ENCODE measurements at places on chromosomes 5 and 9.

DNA sequence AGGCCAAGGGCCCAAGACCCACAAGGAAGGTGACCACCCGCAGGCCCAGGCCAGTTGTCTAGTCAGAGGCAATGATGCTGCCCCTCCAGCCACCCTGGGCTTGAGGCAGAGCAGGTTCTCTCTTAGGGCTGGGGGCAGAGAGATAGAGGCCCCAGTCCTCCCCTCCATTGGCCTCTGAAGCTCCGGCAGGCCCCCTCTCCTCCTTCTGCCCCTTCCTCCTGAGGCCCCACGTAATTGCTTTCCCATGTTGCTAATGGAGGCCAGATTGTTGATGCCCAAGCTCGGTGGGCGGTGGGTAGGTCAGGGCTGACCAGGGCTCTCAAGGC is 26.6 kb upstream of the ENHO start:
- DNase-seq = no peak

DNA sequence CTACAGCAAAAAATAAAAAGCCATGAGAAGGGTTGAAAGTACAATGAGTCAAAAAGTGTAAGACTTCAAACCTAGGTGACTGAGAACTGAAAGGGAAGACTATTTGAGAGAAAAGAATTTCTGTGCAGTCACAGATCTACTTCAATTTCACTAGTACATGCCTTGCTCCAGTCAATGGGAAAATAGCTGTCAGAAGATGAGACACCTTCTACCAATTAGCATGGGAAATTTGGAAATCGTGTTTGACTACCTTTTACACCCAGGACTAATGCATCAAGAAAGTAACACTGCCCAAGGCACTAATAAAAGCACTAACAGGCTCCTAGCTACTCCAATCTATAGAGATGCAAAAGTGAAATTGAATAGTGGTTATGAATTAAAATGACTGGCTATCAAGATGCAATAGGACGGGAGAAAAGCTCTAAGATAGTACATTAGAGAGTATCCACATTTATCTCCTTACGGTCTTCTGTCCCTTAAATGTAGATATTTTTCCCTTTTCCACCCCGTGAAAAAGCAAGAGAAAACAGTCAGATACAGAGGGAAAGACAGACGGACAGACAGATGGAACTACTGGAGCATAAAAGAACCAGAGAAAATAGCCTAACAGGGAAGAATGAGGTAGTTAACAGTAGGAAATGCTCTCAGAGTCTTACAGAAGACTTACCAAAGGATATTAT is 15.2 kb downstream of the ERP44 start:
- DNase-seq = no peak

- DNase-seq = no peak
Observed at GRCh38 chr5:23583081-23583480, 75.7 kb downstream of the PRDM9 start.

DNA sequence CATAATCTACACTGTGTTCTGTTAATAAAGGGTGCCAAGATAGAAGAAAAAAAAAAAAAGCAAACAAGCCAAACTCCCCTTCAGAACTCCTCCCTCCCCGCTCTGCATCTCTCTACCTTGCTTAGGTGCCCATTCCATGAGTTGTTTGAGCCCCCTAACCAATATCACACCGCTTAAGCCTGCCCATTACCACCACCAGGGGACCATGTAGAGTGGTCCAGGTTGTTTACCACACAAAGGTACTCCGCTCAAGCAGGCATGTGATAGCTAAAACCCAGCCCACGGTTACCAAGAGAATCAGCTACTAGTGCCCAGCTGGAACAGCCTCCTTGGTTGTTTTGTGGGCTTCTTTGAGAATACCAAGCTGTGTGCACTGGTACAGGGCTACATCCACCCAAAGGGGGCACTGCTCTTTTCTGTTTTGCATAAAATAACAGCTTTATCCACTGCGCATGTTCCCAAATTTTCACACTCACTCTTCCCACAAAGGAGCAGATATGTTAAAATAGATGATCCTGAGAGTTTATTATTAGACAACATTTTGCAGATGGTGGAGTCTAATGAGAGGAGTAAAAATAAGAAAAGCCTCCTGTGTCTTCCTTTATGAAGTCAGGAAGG is 304.1 kb downstream of the DEPDC1B start:
- DNase-seq = no peak

GRCh38 chr5:178475422-178475821 is 114.8 kb downstream of the COL23A1 start:
- DNase-seq = no peak

DNA sequence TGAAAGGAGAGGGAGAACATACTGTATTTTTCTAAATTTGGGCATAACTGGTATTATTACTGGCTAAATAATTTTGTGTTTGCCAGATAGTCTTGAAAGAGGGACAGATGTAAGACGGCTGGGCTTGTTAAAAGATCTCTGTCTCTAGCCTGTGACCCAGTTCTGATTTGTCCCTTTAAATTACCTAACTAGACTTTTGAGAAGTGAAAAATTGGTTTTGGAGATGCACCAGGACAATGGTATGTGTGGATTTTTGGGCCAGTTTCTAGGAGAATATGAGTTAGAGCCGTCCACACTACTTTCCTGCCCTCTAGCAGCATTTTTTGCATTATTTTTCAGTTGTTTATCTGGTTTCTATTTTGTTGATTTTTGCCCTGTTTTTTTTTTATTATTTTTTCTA is 33.5 kb downstream of the LNPEP start:
- no peak for DNase-seq

GRCh38 chr9:94061864-94062263 is 22.4 kb upstream of the PTPDC1 start:
- DNase-seq = no peak

- no peak for DNase-seq
Observed at GRCh38 chr5:24245821-24246220, 399.0 kb downstream of the CDH10 start.

DNA sequence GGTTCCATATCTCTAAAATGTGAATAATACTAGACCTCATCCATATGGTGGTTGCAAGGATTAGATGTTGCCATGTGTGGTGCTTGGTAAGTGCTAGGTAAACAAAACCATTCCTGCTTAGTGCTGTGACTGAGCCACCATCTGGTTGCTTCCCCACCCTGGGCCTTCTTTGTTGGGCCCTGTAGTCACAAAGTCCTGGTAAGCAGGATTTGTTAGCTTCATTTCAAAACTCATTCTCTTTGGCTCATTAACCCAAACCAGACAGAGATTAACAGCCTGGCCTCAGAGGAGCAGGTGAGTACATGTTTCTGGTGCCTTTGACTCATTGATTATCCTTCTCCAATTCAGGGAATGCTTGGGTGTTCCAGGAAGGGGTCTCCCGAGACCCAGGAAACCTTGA is 240.2 kb downstream of the ARHGAP26 start:
- DNase-seq = peak; percentile 83

DNA sequence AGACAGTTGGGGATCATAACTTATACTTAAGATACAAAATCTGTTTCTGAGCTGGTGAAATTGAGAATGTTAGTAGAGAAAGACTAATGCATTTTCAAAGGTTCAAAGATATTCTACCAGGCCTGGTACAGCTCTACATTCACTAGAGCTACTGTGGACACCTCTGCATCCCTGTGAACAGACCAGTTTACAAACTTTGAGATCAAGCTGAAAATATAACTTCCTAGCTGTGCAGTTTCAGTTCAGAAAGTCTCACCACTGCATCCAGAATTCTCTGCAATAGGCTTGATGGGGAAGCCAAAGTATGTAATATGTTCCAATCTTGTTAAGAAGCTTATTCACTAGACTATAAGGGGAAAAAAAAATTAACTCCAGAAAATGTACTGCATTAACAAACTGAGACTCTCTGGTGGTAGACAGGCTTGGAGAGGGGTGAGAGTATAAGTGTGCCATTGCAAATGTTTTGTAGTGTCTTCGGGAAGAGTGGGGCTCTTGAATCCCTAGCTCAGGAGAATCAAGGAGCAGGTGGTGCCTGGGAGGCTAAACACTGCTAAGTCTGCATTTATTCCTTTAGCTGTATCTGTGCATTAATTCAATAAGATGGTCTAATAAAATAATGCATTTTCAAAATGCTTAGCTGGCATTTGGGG is 671.9 kb downstream of the NR2F1-AS1 start:
- DNase-seq = no peak

- DNase-seq = peak; percentile 47
Observed at GRCh38 chr5:65924366-65925043, 1.9 kb upstream of the ERBIN start.

DNA sequence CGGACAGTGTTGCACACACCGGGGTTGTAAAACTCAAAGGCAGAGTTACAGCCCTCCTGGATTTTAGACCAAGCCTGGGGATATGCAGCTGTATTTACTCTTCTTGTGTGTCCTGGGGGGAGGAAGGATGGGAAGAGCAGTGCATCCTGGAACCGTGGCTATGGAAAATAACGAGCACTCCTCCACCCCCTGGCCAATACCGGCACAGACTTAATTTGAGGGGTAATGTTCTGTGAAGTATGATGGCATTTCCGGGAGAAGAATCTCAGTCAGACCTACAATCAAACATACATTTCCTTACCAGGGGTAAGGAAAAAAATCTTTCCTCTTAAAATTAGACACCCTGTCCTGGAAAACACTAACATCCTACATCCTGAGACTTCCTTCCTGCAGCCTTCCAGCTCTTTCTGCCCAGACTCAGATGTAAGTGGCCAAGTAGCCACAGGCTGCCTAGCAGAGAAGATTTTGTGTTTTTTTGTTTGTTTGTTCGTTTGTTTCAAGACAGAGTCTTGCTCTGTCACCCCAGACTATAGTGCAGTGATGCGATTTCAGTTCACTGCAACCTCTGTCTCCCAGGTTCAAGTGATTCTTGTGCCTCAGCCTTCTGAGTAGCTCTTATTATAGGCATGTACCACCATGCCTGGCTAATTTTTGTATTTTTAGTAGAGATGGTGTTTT is 11.0 kb upstream of the ERMP1 start:
- DNase-seq = peak; percentile 88

GRCh38 chr5:118698774-118699173 is 289.6 kb downstream of the DTWD2 start:
- DNase-seq = no peak

DNA sequence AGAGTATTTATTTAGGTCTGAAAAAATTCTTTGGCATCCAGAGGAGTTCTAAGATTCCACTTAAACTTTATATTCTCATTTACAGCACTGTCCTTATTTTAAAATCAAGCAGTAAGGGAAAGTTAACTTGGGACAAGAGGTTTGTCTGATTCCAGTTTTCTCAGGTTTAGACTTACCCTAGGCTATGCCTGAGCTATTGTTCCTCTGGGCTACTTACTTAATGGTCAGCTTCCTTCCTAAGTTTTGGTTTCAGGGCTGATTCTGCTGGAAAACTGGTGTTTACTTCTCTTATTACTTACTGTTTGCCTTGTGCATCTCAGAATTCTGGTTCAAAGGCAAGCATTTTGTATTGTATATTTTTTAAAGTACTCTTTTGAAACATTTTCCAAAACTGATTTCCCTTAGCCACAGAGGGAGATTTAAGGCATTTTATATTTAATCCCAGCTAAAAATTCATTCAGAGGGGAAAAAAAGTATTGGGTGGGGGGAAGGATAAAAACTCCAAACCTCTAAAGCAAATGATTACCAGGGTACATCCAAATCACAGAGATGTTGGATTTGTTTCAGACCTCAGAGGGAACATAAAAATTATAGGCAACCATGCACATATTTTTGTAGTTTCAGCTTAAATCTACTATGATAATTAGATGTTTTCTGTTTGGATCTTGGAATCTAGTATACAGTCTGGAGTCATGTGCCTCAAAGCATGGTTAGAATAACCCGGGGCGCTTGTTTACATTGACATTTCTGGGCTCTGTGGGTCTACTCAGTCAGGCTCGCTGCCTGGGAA is 290.0 kb downstream of the ARHGAP26 start:
- DNase-seq = no peak

- peak; percentile 36 for DNase-seq
Observed at GRCh38 chr5:107671742-107672210, 1.0 kb upstream of the EFNA5 start.

GRCh38 chr5:142326480-142326938 is 1.7 kb upstream of the SPRY4 start:
- DNase-seq = no peak

- no peak for DNase-seq
Observed at GRCh38 chr9:112997236-112997941, 14.6 kb downstream of the ZNF883 start.

GRCh38 chr9:6230037-6230780 is 14.6 kb downstream of the IL33 start:
- no peak for DNase-seq

DNA sequence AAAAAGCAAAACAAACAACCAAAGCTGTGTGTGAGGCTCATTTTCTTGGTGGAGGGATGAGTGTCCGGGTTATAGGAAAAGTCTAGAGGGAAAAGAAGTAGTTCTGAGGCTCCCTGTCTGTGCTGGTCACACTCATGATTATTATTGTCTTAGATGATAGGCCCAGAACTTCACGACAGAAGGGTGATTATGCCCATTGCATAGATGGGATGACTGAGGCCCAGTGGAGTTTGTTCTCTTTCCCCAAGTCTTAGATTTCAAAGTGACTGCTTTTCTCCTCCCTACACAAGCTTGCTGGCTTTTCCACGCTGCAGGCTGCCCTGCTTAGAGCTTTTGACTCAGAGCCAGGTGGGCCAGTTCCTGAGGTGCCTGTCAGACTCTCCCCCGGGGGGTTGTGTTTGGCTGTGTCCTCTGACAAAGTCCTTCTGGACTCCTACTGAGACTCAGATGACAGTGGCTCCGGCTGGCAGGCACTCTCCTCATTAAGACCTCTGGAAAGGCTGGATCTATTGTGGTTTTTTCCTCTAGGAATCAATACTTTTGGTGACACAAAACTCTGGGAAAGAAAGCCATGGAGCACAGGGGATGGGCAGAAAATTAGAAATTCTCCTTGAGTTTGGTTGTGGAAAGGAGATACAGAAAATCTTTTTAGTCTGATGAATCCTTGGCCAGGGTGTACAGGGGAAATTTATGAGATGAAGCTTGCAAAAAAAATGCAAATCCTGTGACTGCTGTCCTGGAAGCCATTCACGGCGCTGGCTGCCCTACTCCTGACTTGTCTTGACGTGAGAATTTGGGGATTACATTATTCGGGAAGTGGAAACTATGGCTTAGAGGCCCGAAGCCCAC is 120.9 kb downstream of the NSG2 start:
- DNase-seq = no peak

DNA sequence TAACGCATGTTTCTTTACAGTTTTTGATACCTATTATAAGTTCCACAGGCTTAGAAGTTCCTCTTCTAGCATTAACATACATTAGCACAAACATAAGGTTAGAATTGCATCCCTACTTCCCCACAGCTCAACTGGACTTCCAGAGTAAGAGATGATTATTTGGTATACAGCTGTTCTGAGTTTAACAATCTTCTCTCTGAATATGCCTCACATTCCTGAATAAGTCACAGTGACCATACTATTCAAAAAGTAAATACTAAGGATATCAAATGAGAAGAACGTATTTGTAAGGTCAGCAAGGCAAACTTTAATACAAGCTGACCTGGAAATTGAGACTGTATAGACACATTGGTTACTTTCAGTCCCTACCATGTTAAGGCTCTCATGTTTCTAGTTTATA is 21.3 kb downstream of the NR6A1 start:
- no peak for DNase-seq
